Renal pelvis (tissue), 12 donors: ENCODE measurements at places on chromosomes 7 and 10. TPM values are rescaled to one million over a fixed set of nuclear protein-coding genes. Genes with fewer than 3 reads are reported as not detected.

DNA sequence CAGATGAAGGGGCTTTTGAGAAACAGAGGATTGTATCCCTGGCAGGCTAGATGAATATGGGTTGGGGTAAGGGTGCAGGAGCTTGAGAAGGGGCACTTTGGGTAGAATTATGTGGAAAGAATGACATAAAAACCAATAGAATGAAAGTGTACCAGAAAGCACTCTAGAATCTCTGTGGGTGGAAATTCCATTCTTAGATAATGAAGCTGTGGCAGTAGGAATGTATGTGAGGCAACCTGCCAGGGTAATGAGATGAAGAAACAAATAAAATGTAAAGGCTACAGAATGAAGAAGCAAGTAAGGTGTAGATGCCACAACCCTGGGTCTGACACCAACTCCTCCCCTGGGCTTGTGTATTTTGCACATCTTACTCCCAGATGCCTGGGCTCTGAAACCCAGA lies 16.8 kb downstream of the NOBOX start:
- DNase-seq, result no peak

GRCh38 chr10:20936396-20936795 lies 39.3 kb upstream of the NEBL start:
- DNase-seq, result no peak

- DNase-seq, result no peak
Measured at GRCh38 chr10:114519756-114520293, 115.5 kb upstream of the AFAP1L2 start.

DNA sequence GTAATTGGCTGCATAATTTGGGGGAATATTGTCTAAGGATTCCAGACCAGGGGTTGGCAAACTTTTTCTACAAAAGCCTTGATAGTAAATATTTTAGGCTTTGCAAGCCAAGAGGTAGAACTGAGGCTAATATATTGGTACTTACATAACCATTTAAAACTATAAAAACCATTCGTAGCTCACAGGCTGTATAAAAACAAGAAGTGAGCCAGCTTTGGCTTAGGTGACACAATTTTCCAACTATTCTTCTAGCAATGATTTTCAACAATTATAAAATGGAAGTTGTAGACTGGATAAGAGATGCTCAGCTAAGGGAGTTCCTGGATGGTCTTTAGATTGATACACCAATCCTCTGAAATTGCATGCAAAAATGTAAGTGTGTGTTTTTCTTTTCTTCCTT lies 1.4 kb downstream of the GPR141 start:
- no peak for DNase-seq

- peak; percentile 52 for DNase-seq
Measured at GRCh38 chr10:25758041-25758457, 176.0 kb upstream of the MYO3A start.

DNA sequence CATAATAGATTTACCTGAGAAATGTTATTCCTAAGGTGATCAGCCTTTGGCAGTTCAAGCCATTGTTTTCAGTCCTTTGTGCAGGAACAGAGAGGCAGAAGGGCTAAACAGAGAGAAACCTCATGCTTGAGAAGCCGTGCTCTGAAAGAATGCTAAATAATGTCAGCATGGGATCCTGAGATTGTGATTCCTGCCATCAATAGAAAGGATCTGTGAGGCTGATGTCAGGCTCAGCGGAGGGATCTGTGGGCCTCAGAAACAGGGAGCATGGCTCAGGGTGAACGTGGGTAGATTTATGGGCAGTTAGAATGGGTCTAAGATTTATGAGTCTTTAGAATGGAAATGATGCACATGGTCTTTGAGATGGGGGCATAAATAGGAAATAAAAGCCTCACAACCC lies 439.2 kb upstream of the IGFBP3 start:
- DNase-seq, result no peak

DNA sequence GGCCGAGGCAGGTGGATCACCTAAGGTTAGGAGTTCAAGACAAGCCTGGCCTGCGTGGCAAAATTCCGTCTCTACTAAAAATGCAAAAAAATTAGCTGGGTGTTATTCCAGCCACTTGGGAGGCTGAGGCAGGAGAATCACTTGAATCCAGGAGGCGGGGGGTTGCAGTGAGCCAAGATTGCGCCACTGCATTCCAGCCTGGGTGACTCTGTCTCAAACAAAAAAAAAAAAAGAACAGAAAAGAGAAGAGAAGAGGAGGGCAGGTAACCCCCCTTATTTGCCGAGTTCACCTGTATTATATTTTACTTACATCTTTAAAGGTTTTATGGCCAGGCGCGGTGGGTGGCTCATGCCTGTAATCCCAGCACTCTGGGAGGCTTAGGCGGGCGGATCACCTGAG lies 91.7 kb downstream of the RNF216 start:
- DNase-seq, result no peak

- DNase-seq, result no peak
Measured at GRCh38 chr7:95190515-95190914, 133.8 kb downstream of the PON1 start.

DNA sequence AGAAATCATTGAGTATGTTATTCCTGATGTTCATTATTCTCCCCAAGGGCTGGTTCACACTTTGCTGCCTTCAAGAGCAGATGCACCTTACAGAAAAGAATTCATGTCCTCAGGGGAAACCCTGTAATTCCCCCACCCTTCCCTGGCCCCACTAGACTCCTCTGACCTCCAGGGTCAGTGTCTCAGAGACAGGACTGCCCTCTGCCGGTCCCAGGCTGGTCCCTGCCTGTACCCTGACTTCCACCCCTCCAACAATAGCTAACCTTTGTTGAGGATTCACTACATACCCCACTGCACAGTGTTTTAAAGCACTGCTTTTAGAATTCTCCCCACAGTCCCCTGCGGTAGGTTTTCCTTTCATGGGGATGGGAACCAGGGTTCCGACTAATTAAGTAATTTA lies 4.4 kb upstream of the SEPHS1 start:
- DNase-seq, result no peak

DNA sequence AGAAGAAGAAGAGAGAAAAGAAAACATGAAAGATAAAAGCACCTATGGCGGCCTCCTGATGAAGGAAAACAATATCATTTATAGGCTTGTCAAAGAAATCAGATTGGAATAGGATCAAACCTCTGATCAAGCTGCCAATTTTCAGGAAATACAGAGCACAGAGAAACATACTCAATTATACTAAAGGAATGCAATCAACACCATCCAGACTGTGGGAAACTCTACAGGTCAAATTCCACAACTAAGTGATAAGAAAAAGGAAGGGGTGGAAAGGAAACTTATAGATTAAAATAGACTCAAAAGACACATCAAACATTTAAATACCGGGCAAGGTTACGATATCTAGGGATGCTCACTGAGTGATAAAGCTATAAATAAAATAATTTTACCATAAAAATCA lies 39.3 kb downstream of the AOAH start:
- DNase-seq, result no peak

DNA sequence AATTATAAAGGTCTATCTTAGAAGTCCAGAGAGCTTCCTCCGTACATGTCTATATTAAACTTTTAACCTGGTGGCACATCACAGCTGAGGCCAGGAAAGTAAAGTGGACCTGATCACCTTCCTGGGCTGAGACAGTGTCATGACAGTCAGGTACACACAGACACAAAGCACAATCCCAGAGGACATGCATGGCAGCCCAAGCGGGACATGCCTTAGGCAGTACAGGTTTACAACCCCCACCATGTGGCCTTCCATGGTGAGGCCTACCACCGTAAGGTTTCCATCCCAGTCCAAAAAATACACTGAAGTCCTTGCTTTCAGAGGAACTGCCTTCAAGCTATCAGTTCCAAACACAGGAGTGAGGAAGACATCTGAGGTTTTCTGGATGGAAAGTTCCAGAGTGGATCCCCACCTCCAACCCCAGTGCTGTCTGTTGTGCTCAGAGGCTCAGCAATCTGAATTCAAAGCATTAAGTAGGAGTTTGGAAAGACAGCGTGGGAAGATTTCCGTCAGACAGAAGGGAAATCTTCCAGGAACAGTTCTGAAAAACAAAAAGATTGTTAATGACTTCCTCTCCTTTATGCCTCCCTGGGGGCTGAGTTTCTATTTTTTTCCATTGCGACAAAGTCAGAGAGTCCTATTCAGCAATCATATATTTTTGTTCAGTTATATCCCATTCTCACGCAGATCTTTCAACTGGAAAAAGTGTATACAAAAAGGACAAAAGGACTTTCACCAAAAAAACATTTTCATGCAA lies 20.1 kb downstream of the IFIT3 start:
- DNase-seq, result no peak

DNA sequence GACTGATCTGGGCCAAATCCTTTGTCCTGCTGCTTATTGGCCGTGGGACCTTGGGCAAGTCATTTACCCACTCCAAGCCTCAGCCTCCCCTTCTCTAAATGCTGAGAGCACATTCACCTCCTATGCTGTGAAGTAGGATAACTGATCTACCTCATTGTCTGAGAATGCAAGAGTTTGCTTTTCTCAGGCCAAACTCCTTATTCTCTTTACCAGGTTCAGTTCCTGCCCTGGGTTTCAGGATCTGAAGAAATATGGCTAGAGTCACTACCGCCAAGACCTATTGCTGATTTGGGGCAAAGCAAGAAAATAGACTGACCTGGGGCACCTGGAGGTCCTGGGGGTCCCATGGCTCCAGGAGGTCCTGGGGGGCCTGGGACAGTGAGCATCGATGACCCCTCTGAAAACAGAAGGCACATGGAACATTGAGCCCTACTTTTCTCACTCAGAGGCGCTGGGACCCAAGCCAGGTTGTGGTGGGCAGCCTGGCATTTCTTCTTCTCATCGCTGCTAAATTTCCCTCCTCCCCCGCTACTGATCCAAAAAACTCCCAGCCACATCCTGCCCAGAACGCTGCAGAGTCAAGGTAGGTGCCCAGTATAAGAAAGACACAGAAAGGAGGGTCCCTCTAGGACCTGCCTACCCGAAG lies 42.4 kb downstream of the COL17A1 start:
- no peak for DNase-seq

- no peak for DNase-seq
Measured at GRCh38 chr7:108140671-108141070, 10.5 kb upstream of the LAMB4 start.

DNA sequence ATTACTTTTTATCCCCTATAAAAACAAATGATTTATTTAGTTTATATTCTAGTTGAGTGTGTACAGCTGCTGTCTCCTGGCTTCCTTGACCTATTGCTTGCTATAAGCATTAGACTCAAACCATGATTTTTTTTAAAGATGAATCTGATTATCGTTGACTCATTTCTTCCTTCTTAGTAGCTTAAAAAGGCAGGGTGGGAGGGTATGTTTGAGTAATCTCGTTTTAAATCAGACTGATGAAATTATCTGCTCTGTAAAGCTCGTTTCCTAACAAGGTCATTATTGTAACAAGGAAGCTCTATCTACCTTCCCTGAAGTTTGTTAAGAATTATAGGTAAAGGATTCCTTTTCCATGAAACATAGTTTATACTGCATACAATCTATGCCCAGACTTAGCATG lies 276.3 kb upstream of the KCND2 start:
- DNase-seq, result no peak

GRCh38 chr7:154903083-154903731 lies 99.7 kb downstream of the PAXIP1 start:
- no peak for DNase-seq

DNA sequence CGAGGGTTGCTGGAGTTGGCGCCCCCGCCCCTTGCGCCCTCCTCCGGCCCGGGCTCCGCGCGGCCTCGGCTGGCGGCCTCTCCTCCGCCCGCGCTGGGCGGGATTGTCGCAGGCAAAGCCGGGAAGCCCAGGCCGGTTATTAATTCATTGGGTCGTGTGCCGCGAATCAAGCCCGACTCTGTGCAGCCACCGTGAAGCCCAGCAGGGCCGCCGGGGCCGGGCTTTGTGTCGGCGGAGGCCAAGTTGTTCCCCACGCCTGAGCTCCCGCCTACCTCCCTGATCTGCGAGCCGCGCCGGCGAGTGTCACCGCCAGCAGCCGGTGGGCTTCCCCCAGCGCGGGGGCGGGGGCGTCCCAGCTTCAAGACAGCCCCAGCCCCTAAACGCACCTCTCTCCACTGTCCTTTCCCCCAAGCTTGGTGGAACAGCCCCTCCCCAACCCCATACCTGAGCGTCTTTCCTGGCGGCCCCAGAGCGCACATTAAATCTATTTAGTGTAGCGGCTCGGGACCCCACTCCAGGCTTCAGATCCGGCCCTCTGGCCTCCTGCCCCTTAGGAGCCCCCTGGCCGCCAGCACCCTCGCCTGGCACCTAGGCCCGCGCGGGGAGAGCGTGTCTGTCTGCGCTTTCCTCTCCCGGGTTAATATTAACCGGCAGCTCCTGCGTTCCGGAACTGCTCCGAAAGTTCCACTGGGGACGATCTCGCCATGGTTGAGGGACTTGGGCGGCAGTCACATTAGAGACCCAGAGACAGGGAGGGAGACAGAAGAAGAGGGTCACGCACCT lies 3.5 kb downstream of the SHH start:
- DNase-seq, result no peak

DNA sequence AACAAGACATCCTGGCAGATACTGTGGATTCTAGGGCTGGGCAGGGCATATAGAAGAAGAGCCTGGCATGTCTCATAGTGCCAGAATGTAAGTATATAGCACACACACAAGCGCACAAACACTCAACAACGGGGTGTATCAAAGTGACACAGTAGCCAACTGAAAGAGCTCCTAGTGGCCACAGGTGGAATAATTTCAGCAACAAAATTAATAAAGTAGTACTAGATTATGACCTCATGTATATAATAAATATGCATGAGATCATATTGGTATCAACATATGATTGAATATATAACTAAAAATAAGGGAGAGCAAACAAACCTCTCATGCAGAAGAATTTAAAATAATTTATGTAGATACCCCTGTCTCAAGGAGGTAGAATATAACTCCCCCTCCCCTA lies 72.4 kb upstream of the CXCL12 start:
- no peak for DNase-seq

DNA sequence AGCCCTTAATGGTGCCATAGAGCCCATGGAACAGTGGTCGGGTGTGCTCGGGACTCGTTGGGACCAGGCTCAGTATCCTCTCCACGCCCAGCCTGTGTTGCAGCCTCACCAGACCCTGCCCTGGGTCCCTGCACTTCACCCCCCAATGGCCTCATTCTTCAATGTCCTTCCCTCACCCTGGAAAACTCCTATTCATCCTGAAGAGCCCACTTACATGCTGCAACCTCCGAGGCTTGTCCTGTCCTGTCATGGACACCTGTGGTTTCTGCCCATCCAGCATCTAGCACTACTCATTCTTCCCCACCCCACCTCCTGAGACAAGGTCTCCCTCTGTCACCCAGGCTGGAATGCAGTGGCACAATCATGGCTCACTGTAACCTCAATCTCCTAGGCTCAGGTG lies 7.7 kb downstream of the MMD2 start:
- no peak for DNase-seq

- no peak for DNase-seq
Measured at GRCh38 chr7:106313966-106314365, 29.2 kb upstream of the NAMPT start.

- DNase-seq, result no peak
Measured at GRCh38 chr10:31677195-31678138, 251.2 kb downstream of the ARHGAP12 start.

Gene NRG3
- 15.5 TPM for polyA plus RNA-seq

Gene CYP2W1
- 3.3 TPM for polyA plus RNA-seq

Gene TMEM225B
- 1.7 TPM for polyA plus RNA-seq

Gene SEC31B
- polyA plus RNA-seq, result 22.2 TPM

Gene CYP17A1
- 8.3 TPM for polyA plus RNA-seq

Gene STRIP2
- 3.6 TPM for polyA plus RNA-seq

Gene LIPK
- not detected for polyA plus RNA-seq

Gene CLDN3
- 69.2 TPM for polyA plus RNA-seq

Gene KCNH2
- 21.0 TPM for polyA plus RNA-seq

Gene TMEM130
- 4.4 TPM for polyA plus RNA-seq

Gene SPDYE11
- 1.3 TPM for polyA plus RNA-seq

Gene CEP55
- 12.9 TPM for polyA plus RNA-seq

Gene ANKRD61
- 2.7 TPM for polyA plus RNA-seq

Gene POMZP3
- polyA plus RNA-seq, result 23.2 TPM

Gene NPC1L1
- polyA plus RNA-seq, result 4.2 TPM

Gene GAD2
- 2.4 TPM for polyA plus RNA-seq

Gene CUX1
- polyA plus RNA-seq, result 93.4 TPM
